ENCODE measurements at places on chromosomes 2 and 18.

- DNase-seq = no peak
These were observed 55.0 kb upstream of the PKDCC start for GRCh38 chr2:41992671-41993434.

GRCh38 chr2:159755788-159756187 is 42.2 kb downstream of the CD302 start:
- DNase-seq = peak; percentile 17

DNA sequence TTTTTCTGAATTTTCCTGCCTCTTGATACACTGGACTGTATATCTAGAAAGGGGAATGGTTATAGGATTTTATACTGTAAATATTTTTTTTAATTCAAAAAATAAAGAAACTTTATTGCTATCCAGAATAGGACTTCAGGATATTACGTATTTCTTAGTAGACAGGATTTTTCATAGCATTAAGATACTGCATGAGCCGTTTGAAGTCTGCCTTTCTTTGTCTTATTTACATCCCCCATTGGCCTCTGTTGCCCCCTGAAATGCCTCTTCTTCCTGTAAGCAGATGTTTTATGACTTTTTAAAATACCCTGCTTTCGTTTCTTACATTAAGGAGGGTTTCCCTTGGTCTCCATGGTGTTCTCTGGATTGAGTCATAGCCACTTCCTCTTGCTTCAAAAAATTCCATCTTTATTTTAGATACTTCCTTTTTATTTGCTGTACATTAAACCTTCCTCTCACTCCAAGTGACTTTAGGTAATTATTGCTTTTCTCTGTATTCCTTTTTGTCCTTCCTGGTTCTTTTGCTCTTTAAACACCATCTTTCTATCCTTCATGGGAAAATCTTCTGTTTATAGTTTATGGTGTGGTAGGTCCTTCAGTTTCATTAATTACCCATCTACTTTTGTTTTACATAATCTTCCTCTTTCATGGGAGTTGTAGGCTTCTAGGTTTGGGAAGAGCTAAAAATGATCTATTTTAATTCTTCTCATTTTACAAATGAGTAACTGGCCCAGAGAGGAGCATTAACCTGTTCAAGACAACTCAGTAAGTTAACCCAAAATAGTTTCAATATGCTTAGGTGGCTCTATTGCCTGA is 72.6 kb downstream of the ZNF532 start:
- DNase-seq = no peak

- no peak for DNase-seq
These were observed 21.6 kb downstream of the SLC38A11 start for GRCh38 chr2:164933671-164934189.

DNA sequence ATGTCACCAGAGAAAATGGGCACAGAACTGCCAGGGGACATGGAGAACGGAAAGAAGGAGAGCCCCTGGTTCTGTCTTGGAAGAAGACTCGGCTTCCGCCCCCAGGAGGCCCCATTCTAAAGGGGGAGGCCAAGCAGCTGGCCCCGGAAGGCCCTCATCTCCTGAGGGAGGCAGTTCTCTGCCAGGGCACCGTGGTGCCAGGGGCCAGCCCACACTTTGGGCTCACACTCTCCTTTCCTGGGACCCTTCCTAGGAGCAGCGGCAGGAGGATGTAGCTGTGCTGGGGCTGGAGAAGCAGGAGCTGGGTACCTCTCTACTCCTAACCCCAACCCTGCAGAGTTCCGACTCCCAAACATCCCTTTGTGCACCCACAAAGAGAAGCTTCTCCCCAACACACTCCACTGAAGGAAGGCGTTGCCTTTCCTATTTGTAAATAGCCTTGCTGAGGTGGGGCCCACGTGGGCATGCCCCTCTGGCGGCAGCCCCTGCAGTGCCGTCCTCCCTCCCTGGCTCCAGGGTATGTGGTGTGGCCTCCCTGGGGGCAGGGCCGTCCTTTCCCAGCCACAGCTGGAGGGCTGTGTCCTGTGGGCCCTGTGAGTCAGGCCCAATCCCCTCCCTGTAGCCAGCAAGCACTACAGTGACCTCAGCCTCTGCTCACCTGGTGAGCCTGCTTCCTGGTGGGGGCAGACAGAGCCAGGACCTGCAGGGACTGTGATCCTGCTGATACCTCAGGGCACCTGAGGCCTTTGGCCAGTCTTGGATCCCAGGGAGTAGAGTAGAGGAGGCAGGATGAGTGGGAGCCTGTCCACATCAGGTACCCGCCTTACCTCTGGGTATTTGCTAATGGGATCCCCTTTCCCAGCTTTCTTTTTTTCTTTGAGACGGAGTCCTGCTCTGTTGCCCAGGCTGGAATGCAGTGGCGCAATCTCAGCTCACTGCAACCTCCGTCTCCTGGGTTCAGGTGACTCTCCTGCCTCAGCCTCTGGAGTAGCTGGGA is 26.6 kb downstream of the ZFP36L2 start:
- DNase-seq = no peak

GRCh38 chr2:26605999-26606846 is 34.9 kb downstream of the CIB4 start:
- no peak for DNase-seq

- no peak for DNase-seq
These were observed 2.9 kb downstream of the CHRND start for GRCh38 chr2:232528746-232529460.

Measured in stimulated activated CD4-positive, alpha-beta T cell treated with anti-CD3 and anti-CD28 coated beads, Interleukin-2, amount 100 ng/mL, for 4 hours (primary cell).